ENCODE measurements at places on chromosomes 4 and X.

GRCh38 chrX:39782276-39782675 is 315.5 kb downstream of the BCOR start:
- no peak for DNase-seq

GRCh38 chr4:86247320-86247719 is 112.5 kb downstream of the MAPK10 start:
- no peak for DNase-seq

DNA sequence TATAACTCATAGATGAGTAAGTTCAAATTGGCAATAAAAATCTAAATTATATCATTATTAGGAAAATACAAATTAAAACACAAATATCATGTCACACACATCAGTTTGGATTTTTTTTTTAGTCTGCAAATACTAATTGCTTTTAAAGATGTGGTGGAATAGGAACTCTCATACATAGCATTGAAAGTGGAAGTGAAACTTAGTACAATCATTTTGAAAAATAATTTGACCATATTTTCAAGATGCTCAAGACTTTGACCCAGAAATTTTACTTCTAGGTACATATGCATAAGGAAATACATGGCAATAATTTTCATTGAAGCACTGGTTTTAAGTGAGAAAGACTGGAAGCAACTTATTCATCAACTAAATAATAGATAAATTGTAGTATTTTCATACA is 147.5 kb upstream of the SMIM31 start:
- DNase-seq: no peak

GRCh38 chrX:633985-634958 is 3.7 kb downstream of the SHOX start:
- DNase-seq: no peak

- no peak for DNase-seq
These were observed 391.0 kb downstream of the MAGEB5 start for GRCh38 chrX:26606971-26607370.

GRCh38 chr4:44927399-44928380 is 201.3 kb upstream of the GNPDA2 start:
- DNase-seq: no peak

GRCh38 chrX:29130905-29131304 is 543.7 kb downstream of the IL1RAPL1 start:
- no peak for DNase-seq

GRCh38 chr4:8547108-8547911 is 32.9 kb upstream of the GPR78 start:
- no peak for DNase-seq

DNA sequence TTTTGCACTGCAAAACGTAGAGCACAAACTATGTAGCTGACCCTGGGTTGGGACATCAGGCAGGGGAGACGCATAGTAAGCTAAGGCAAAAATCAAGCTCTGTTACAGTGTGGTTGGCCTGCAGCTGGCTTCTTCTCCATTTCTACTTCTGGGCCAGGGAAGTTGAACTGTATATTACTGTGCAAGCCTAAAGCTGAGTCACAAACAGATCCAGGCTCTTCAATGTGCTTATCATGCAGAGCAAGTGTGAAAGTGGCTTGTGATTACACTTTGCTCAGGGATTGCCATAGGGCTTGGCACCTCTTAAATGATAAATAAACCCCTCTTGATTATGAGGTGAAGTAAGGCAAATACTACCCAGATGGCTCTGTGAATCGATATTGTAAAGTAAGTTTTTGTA is 40.5 kb downstream of the CLDN34 start:
- no peak for DNase-seq

DNA sequence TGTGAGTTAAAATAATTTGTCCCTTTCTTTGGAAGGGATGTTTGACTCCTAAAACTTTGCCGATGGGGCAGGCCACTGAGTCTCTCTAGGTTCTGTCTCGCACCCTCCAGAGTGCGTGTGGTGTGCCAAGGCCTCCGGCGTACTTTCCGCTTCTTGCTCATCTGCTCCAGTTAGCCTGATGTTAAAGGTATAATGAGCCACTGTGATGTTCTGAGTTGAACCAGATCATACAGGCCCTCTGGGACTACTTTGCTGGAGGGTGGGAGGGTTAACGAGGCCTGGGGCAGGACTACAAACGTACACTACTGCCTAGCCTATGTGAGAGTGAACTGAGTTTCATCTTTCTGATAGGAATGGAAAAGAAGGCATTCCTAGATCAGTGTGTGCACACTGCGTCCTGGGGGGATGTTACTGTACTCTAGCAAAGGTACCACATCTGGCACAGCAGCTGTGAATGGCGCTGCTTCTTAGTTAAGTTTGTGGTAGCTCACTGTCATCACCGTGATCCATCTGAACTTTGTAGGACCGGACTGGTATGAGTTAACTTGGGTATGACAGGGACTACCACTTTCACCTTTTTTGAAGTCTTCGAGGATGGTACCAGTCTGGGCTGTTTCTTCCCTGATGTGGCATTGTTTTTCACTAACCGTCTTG is 60.2 kb downstream of the RGS12 start:
- DNase-seq: no peak

DNA sequence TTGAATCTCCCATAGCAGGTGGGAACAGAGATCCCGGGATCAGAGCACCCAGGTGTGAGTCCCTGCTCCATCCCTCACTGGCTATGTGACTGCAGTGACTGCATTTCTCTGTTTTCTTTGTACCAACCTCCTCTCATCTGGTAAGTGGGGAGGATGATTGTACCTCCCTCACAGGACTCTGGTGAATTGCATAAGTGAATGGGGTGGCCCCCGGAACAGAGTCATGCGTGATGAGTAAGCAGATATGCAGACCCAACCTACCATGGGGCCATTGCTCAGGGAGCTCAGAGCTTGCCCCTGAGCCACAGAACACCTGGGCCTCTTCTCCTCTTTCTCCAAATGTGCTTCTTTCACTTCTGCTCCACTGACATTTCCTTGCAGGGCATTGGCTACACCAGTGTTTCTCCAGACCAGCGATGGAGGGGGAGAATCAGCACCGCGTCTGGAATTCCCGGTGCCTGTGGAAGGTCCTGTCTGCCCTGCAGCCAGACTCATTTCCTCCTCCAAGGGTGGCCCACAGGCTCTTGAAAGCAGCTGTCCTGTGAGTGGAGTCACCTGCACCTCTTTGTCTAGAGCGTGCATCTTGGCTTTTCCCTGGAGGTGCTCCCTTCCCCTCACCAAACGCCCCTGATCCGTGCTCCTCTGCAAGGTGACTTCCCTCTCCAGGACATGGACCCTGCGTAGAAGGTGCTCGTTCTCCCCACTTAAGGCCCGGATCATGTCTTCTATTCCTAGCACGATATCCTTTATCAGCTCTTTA is 30.0 kb downstream of the C4orf50 start:
- DNase-seq: no peak

DNA sequence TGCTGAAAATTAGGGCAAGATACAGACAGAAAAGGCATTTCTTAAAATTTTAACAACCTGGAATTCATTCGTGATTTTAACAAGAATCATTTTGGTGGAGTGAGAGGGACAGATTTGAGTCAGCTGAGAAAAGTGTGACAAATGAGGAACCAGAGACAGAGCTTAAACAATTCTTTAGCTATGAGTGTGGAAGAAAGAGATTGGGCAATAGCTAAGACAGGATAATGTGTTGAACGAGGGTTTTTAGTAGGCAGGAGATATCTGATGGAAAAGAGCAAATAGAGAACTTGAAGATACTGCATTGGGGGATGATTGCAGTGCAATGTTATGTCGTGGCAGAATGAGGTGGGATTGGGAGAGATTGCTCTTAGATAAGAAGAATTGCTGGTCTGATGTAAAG is 164.2 kb upstream of the SPRY1 start:
- DNase-seq: no peak

- no peak for DNase-seq
These were observed 121.2 kb downstream of the AFAP1 start for GRCh38 chr4:7818399-7818911.

GRCh38 chr4:7043284-7044136 is at the start of gene TADA2B:
Gene TADA2B (plus strand): TSS chr4:7043372. CDS start chr4:7043580, 208 bp downstream.
- DNase-seq: peak; percentile 18

- no peak for DNase-seq
These were observed 62.0 kb upstream of the MAGEB2 start for GRCh38 chrX:30153175-30153880.

DNA sequence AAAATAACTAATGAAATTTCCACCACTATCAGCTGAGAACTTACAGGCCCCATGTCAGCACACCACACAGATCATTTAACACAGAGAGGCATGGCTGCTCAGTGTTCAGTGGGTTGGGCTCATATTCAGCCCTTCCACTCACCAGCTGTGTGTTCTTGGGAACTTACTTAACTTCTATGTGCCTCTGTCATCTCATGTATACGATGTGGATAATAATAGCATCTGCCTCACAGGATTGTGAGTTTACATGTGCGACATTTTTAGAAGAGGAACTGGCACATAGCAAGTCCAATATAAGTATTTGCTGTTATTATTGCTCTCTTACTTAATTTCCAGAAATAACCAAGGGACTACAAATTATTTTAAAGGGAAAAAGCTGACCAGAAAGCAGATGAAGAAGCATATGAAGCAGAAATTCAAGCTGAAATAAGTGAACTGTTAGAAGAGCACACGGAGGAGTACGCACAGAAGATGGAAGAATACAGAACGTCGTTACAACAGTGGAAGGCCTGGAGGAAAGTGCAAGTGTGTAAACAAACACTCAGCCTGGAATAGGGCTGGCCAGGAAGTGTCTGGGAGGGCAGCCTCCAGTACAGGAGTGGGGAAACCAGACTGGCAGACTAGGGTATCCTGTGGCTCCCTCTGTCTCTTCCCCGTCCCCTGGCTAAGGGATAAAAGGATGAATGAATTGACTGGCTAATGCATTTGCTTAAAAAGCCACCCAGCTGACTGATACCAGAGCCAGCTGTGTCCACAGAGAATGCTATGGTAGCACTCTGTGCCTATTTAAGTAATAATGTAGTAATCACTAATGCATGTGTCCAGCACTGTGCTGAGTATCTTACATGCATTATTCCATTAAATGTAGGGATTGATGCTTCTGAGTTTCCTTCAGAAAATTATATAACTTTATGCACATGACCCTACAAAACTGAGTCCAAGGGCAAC is 67.1 kb downstream of the CC2D2A start:
- DNase-seq: no peak

- peak; percentile 11 for DNase-seq
These were observed 31.5 kb upstream of the IL21 start for GRCh38 chr4:122652379-122652778.

GRCh38 chr4:26160591-26160990 is 160.2 kb upstream of the RBPJ start:
- DNase-seq: no peak

- DNase-seq: no peak
These were observed at the start of gene SYNPO2 for GRCh38 chr4:118888666-118889311. Gene SYNPO2 (plus strand): TSS chr4:118888854. CDS start chr4:118889037, 183 bp downstream.

GRCh38 chr4:74649193-74649592 is 145.1 kb downstream of the BTC start:
- no peak for DNase-seq

DNA sequence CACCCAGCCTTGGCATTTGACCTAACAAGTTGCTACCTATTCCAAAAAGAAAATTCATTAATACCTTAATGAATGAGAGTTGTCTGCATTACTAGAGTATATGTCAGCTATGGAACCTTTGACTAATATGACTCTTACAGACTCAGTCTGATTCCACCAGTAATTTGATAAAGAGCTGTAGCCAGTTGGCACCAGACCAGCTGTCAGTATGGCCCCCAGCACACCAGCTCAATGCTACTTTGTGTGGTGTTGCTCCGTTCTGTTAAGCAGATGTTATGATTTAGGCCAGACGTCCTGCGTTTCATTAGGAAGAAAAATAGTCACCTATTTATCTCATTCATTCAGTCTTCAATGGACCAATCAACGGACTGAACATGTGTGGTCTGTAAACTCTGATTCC is 215.5 kb downstream of the TLL1 start:
- DNase-seq: no peak
